ENCODE measurements at places on chromosomes 4 and X. TPM values are rescaled to one million over a fixed set of nuclear protein-coding genes. Genes with fewer than 3 reads are reported as not detected.
A peak's percentile ranks its signal among the peaks of the same experiment; 100 is the strongest.

Gene CLTRN
- polyA plus RNA-seq: 27.4 TPM

Gene XPNPEP2
- polyA plus RNA-seq: 101 TPM

Gene MAGEA10
- not detected for polyA plus RNA-seq

Gene HPRT1
- 50.2 TPM for polyA plus RNA-seq

Gene NAP1L3
- 17.7 TPM for polyA plus RNA-seq

Gene GYPA
- polyA plus RNA-seq: 3.6 TPM

Gene GPR119
- not detected for polyA plus RNA-seq

Gene RASSF6
- 6.3 TPM for polyA plus RNA-seq

Gene EREG
- not detected for polyA plus RNA-seq

Gene ASB9
- 12.6 TPM for polyA plus RNA-seq

Gene XAGE1A
- not detected for polyA plus RNA-seq

DNA sequence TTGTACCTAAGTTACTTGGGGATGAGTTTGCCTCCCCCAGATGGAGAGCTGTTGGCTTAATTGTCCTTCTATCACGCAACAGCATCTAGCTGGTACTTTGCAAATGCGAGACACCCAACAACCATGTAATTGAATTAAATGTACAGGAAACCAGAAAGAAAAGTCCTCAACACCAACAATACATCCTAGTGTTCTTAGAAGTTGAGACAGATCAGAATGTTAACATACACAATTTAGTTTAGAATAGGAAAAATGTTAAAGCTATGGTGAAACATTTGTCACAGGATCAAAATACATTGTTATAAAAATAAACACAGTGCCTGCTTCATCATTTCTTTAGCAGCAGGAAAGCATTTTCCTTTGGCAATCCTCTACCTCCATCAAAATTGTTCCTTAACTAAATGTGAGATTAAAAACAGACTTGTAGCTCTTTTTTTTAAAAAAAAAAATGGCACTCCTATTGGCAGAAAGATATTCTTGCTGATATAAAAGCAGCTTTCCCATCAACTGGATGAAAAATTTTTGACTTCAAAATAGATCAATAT is 163.1 kb upstream of the MID1 start:
- no peak for DNase-seq

DNA sequence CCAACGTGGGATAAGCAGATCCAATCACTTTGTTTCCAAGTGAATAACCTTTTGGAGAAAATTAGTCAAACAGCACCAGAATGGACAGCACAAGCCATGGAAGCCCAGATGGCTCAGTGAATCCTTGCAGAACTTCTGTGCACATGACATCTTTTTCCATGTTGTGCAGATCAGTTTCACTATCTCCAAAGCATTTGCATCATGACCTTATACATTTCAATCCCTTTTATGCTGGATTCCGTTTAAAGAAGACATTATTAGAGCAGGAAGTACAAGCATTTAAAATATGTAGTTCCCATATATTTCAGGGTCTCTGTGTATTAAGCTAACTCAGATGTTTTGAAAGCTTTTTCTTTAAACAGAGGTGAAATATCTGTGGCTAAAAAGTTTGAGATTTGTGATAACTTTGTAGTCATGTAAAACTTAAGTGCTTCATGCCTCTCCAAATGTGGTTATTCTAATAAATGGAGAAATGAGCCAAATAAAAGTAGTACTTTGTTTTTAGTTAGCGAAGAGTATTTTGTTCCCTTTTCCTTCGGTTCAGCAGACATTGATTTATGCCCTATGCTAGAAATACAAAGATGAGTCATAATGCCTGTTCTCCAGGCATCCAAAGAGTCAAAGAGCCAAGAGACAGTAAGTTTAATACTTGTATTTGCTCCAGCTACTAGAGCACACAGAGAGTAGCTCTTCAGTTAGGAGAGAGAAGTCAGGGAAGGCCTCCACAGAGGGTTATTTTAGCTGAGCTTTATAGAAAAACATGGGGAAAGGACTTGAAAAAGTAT is 39.0 kb downstream of the PLAC8 start:
- DNase-seq: no peak

GRCh38 chr4:58760737-58761136 is 1650.6 kb upstream of the IGFBP7 start:
- DNase-seq: no peak

GRCh38 chrX:21657318-21658151 is 595 bp downstream of the KLHL34 start:
- DNase-seq: no peak

DNA sequence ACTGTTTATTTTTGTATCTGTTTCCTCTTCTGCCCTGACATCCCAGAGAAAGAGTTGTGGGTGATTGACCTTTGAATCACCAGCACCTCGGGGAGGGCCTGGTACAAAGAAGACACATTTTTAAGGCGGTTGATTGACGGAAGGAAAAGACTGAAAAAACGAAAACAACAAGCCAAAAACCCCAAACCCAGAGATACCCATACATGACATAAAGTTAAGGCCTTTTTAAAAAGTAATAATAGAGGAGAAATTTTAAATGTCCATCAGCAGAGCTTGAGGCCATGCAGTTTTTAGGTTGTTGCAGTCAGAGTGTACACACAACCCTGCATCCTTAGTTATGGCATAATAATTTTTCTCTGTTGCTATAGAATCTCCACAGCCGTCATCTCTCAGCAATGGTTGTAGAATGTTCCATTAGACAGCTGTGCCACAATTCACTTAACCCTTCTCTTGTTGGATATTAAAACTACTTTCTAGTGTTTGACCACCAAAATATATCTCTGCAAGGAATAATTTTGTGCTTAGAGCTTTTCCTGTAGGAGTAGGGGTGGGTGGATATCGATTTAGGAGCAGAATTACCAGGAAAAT is 110.2 kb downstream of the GNL3L start:
- DNase-seq: peak; percentile 1

DNA sequence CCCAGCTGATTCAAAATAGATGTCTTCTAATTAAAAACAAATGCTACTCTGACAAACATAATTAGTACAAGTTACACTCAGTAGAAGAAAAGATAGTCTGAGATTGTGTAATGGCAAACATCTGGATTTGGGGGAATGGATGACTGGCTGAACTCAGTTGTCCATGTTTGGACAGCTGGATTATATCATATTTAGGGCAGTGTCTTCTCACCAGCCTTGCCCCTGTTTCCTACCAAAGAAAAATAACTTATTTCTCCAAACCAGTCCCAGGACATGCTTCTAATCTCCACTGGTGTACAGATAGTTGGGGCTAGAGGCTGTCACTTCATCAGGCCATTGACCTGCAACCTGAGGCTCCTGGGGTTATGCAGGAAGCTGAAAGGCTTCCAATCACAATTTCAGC is 237.3 kb downstream of the USP46 start:
- no peak for DNase-seq

DNA sequence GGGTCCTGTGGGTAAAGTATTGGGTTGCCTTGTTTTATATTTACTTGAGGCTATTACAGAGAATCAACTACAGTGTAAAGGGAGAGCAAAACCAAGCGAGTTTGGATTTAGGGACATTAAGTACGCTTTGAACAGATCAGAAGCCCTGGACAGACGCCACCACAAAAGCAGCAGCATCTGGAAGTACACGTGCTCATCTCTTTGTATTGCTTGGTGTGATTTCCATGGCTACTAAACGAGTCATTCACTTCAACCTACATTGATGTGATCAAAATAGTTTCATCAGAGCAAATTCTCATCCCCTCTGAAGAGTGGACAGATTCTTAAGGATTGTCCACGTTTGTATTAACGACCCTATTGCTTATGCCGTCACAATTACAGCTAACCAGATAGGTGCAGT is 85.1 kb downstream of the SORBS2 start:
- no peak for DNase-seq

DNA sequence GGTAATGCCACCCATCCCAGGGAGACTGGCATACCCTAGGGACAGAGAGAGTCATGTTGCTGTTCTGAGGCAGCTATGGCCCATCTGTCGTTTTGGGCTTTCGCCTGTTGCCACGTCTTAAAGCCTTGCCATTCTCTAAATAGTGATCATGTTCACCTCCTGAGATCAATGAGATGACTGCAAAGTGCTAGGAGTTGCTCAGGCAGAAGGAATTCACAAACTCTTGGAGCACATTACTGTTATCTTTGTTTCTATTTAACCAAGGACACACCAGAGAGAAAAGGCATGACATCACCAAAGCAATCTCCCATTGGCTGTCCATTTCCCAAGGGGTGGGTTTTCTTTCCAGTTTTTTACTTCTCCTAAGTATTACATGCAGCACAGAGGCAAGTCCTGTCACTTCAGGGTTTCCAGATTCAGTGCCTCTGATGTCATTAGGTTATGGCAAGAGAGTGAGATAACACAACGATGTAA is 37.1 kb upstream of the SETD7 start:
- no peak for DNase-seq

DNA sequence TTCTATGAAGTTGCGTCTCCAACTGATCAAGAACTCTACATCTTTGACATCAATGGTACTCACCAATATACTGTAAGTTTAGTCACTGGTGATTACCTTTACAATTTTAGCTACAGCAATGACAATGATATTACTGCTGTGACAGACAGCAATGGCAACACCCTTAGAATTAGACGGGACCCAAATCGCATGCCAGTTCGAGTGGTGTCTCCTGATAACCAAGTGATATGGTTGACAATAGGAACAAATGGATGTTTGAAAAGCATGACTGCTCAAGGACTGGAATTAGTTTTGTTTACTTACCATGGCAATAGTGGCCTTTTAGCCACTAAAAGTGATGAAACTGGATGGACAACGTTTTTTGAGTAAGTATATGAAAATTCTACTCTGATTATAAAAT is 162.3 kb downstream of the DCTD start:
- DNase-seq: no peak

DNA sequence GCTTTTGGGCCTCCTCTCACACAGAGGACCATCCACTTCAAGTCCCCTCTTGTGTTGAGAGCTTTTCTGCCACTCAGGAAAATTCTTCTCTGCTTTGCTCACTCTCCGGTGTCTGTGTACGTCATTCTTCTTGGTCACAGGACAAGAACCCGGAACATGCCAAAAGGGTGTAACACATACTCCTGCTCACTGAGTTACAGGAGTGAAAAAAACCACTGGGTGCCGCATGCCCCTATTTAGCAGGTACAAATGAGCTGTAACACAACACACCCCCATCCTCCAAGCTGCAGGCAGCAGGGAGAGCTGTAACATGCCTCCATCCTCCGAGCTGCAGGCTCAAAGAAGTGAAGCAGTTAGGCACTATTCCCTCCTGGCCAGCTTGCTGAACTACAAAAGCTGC is 13.0 kb upstream of the CXCL2 start:
- no peak for DNase-seq

GRCh38 chr4:16391196-16391595 is 164.9 kb upstream of the TAPT1 start:
- no peak for DNase-seq

GRCh38 chrX:72714478-72714916 is 391 bp upstream of the PHKA1 start:
- DNase-seq: no peak

- no peak for DNase-seq
Measured at GRCh38 chr4:124151031-124151430, 561.5 kb downstream of the ANKRD50 start.

GRCh38 chrX:120301960-120302359 is 9.3 kb downstream of the TMEM255A start:
- no peak for DNase-seq

GRCh38 chrX:121258545-121258944 is 211.1 kb downstream of the GLUD2 start:
- DNase-seq: no peak

GRCh38 chr4:174521800-174522182 is 497 bp downstream of the HPGD start:
- DNase-seq: peak; percentile 24

- no peak for DNase-seq
Measured at GRCh38 chrX:100969936-100970335, 428 bp downstream of the ARL13A start.

DNA sequence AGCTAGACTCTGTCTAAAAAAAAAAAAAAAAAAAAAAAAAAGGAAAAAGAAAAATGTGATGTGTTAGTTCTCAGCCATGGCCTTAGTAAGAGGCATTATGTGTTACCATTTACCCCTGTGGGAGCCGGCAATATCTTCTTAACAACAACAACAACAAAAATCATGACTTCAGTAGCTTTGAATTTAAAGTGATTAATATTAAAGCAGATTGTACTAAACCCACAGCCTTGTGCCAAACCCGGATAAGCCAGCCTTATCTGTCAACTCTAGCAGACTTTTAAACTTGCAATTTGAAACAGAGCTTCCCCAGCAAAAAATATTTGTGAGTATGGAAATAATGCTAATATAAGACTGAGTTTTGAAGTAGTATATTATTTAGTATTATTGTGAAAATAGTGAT is 462.1 kb upstream of the GNPDA2 start:
- DNase-seq: no peak

- DNase-seq: no peak
Measured at GRCh38 chr4:77177199-77177598, 20.2 kb downstream of the CCNG2 start.

GRCh38 chr4:109051054-109051453 is 251.4 kb downstream of the COL25A1 start:
- no peak for DNase-seq
